ENCODE measurements at places on chromosomes 2 and 18. TPM values are rescaled to one million over a fixed set of nuclear protein-coding genes. Genes with fewer than 3 reads are reported as not detected.

GRCh38 chr2:164068063-164068462 lies 332.3 kb upstream of the FIGN start:
- no peak for DNase-seq

SNTG2 gene
- total RNA-seq = 0.33 TPM

GATA6 gene
- 0.47 TPM for total RNA-seq

- DNase-seq = no peak
Measured at GRCh38 chr2:69945441-69945840, 16.0 kb downstream of the ASPRV1 start.

- DNase-seq = no peak
Measured at GRCh38 chr18:43012951-43013350, 102.5 kb downstream of the RIT2 start.
